Activated CD4-positive, alpha-beta T cell treated with anti-CD3 and anti-CD28 coated beads for 24 hours (primary cell): ENCODE measurements at places on chromosomes 16 and 17.

DNA sequence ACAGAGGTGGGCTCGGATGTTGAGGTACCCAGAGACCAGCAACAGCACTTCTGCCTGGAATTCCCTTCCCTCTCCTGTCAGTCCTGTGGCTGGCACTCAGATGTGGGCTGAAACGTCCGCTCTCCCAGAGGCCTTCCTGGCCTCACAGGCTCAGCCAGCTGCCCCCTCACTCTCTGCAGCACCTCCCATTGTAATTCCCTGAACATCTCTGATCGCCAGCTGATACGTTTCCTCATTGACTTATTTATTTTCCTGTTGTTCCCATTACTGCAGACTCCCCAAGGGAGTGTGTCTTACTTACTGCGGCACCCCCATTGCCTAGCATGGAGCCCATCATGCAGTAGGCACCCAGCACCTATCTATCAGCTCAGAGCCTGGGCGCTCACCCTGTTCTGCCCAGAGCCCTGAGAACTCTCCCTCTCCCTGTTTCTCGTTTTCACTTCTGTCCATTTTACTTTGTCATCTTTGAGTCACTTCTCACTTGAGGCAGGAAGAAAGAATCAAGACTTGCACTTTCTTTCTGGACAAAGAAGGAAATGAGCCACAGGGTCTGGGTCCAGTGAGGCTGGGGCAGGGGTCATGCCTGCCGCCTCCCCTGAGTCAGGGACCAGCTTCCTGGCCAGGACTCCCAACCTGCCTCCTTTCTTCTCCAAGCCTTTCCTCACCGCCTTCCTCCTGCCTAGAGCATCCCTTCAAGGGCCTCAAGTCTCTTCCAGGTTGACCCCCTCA lies 10.2 kb downstream of the CDH5 start:
- no peak for DNase-seq

GRCh38 chr17:58375256-58375655 lies 23.3 kb upstream of the SUPT4H1 start:
- DNase-seq: no peak

DNA sequence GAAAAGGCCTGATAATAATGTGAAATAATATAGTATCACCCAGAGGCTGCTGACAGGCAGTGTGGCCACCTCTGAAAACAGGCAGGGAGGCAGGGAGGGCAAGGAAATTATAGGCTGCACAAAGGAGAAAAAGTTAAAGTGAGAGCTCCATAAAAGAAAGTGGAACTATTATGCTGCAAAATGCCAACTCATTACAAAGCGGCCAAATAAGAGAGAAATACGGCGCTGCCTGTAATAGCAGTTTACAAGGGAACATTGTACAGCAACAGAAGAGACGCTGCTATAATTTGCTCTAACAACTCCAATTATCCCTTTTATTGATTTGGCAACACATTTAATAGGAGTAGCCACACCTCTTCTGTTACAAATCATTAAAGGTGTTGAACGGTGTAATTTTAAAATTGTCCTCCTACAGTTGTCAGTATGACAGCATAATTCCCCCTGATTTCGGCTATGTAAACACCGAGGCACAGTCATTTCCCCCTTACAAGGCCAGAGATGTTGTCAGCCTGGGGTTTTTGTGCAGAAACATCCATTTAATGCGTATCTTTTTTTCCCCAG lies 120.3 kb downstream of the MRM1 start:
- DNase-seq: no peak

DNA sequence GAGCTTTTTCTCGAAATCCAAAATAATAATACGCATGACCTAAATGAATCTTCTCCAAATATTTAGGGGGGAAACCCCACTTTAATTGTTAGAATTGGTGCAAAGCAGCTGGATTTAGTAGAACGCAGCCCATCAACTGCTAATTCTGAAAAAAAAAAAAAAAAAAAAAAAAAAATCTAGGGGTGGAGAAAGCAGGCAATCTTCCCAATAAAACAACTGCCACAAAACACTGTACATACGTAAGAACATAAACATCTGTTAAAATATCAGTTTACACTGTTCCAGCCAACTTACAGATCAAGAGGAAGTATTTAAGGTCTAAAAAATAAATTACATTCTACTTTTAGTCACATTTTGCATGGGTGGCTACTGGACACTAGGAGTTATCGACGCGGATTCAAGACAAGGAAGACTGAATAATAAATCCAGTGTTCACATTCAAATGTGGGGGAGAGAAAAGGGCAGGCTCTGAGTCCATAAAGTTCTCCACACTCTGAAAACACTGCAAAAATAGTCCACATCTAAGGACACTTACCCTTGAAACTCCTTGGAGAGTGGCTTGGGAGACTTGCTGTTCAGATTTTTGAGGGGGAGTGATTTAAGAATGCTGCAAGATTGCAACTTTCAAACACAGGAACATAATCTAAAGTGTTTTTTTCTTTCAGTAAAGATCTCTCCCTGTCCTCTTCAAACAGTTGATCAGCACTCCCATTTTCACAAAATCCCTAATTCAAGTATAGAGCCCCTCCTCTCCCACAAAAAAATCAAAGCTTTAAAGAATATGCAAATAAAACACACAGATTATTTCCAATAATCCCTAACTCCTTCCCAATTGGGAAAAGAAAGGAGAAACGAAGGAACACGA lies 1.3 kb downstream of the APPBP2 start:
- no peak for DNase-seq

DNA sequence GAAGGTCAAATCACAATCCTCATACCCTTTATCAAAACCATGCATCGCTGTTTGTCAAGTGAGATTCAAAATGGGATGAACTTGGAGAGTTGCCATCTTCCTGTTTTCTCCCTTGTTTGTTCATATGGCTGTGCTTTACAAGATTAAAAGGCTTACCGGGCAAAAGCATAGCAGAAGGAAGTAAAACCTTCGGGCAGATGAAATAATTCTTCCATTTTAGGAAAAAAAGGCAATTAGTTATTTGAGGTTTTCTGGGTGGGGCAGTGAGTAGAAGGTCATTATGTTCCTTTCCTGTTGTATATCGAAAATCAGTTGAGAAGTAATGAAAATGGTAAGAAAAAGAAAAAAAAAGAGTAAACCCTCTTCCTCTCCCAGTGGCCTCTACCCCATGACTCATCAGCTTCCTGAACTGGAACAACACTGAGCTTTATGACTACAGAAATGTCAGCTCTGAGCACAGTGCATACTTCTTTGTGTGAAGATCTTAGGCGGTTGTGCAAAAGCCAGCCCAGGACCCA lies 369.2 kb downstream of the CDH13 start:
- no peak for DNase-seq

DNA sequence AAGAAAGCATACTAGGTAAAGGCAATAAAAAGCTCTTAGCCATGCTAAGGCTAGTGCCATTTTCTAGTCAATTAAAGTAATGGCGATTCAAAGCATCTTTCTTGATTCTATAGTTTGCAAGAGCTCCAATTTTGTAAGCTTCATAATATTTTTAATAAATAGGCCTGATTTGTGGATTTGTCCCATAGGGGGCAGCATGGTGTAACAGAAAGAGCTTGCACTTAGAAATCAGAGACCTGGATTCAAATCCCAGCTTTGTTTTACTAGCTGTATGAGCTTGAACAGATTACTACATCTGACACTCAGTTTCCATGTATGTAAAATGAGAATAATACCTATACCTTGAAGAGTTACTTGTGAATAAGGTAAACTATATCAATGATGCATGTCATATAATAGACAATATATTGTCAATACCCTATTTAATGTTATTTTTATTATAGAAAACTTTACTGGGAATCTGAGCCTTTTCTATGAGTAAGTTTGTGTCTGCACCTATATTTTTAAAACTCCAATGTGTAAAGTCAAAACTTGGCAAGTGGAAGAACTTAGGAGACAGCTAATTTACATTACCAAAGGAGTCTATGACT lies 93.6 kb upstream of the NOG start:
- DNase-seq: no peak

DNA sequence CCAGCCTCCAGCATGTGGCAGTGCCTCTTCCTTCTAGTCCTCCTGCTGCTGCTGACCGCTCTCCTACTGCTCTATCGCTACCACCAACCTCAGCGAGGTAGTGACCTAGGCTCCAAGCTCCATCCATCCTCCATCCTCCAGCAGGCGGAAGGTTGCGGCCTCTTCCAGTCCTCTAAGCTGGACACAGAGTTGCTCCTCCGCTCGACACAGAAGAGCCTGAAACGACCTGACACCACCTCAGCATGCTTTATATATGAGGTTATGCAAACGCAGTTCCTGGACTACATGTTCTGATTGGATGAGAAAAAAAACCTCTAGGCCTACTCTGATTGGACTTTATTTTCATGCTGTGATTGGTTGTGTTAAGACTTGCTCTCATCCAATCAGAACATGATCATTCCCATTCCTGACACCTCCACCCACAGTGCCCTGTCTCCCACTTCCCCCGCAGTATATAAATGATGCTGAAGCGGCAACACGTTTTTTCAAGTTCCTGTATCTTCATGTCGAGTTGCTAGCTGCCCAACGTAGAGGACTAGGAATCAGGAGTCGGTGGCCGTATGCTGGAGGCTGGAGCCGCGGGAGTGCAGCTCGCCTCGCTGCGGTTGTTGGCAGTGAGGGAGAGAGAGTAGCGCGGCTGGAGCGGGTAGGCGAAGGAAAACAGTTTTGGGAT lies 398.1 kb downstream of the KCNJ18 start:
- DNase-seq: no peak

DNA sequence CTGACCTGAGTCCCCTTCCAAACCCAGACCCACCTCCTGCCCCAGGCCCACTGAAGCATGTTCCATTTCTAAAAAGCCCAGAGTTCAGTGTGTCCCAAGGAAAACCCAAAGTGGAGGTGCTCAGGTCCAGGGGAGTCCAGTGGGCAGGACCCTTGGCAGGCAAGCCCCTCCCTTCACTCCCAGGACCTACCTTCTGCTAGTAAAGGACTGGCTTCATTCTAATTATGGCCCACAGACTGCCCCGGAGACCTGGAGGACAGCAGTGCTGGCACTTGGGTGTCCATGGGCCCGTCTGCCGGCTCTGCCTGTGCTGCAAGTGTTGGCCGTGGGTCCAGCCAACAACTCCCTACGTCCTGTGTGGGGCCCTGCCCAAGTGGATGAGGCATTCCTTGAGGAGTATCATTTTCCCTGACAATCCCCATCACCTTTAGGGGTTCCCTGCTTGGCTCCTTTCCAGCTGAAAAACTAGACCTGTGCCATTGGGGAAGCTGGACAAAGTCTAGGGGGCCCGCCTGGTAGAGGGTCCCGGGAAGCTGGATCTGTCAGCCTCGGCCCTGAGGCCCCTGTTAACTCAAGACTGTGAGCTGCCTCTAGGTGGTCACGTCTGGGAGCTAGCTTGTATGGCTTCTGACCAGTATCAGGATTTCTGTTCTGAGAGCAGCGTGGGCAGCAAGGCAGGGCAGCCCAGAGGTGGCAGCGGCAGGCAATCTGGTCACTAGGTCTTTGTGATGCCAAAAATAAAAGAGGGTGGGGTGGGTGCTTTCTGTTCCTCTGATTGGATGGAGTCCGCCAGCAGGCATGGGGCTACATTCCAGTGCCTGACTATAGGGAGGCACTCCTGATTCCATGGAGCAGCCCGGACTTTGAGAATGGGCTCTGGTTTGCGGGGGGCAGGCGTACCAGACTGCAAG lies 8.2 kb downstream of the CBX2 start:
- DNase-seq: no peak

DNA sequence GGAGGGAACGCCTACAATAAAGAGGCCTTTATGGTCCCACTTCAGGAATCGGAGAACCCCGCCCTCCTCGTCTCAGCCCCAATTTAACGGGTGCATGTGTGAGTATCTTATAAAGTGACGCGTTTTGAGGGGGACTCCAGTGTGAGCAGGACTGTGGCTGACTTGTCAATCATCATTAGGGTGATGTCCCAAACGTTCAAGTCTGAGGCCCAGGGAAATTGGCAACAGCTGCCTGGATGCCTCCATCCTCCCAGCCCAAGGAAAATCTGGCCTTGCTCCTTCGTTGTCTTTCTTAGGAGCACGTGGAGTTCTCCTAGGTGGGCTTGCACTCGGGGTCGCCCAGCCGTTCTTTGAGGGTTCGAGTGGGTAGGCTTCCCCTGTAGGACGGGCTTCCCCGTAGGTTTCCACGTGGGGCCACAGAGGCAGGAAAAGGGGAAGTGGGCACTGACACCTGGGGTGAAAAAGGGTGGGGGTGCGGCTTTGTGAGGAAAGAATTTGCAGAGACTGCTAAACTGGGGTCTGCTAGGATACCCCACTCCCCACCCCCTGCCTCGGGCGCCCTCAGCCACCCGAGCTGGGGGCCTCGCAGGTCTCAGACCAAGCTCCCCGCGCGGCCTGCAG lies 561 bp upstream of the HERPUD1 start:
- DNase-seq: no peak

- DNase-seq: no peak
Observed at GRCh38 chr17:73639932-73640331, 4.3 kb downstream of the SDK2 start.

DNA sequence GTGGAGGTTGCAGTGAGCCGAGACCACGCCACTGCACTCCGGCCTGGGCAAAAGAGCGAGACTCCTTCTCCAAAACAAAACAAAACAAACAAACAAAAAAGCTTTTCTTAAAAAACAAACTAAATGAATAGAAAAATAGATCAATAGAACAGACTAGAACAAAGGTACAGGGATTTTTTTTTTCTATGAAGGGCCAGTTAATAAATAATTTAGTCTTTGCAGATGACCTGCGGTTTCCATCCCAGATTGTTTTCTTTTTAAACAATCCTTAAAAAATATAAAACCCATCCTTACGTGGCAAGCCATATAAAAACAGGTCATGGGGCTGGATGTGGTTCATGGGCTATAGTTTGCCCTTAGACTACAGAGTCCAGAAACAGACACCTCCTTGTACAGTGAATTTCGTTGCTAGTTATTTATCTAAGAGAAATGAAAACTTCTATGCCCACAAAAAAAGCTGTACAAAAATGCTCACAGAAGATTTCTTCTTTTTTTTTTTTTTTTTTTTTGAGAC lies 45.4 kb downstream of the CREBBP start:
- no peak for DNase-seq

DNA sequence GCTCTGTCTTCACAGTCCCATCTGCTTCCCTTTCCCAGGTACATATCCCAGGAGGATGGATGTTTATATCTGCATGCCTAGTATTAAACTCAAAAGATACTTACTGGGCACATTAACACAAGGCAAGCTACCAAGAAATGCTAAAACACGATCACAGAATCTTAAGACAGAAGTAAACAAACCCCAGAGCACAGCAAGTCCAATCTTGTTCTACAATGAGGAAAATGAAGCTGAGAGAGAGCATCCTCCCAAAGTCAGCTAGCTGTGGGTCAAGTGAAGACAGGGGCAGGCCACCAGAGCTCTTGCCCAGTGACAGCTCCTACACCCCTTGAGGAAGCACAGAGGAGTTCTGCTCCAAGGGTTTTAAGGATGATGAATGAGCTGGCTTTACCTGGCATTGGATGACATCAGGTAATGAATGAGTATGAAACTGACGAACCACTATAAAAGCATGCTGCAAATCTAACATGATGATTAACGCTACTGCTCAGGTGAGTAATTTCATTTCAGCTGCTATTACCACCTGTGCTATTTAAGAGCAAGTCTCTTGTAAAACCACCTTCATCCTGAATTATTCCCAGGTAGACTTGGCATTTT lies 20.3 kb downstream of the XPO6 start:
- DNase-seq: no peak

- no peak for DNase-seq
Observed at GRCh38 chr17:503449-503700, 150.8 kb upstream of the RPH3AL start.
